Neural progenitor cell (in vitro differentiated cells): ENCODE measurements at places on chromosomes 4 and X. TPM values are rescaled to one million over a fixed set of nuclear protein-coding genes. Genes with fewer than 3 reads are reported as not detected.

ENPEP gene
- total RNA-seq = 1.5 and 1.8 TPM in 2 replicates

PRDX4 gene
- total RNA-seq = 149 and 162 TPM in 2 replicates

CDS1 gene
- total RNA-seq = 2.8 and 3.5 TPM in 2 replicates

- no peaks in the 10 kb centered on the region for H3K27me3 ChIP-seq
- H3K36me3 ChIP-seq = no peaks in the 10 kb centered on the region
- no peaks in the 10 kb centered on the region for H3K4me1 ChIP-seq
- no peak overlapping the region for H3K27ac ChIP-seq
- DNase-seq = no peak
These were observed 73.4 kb downstream of the CLCN4 start for GRCh38 chrX:10230222-10230621.

DNA sequence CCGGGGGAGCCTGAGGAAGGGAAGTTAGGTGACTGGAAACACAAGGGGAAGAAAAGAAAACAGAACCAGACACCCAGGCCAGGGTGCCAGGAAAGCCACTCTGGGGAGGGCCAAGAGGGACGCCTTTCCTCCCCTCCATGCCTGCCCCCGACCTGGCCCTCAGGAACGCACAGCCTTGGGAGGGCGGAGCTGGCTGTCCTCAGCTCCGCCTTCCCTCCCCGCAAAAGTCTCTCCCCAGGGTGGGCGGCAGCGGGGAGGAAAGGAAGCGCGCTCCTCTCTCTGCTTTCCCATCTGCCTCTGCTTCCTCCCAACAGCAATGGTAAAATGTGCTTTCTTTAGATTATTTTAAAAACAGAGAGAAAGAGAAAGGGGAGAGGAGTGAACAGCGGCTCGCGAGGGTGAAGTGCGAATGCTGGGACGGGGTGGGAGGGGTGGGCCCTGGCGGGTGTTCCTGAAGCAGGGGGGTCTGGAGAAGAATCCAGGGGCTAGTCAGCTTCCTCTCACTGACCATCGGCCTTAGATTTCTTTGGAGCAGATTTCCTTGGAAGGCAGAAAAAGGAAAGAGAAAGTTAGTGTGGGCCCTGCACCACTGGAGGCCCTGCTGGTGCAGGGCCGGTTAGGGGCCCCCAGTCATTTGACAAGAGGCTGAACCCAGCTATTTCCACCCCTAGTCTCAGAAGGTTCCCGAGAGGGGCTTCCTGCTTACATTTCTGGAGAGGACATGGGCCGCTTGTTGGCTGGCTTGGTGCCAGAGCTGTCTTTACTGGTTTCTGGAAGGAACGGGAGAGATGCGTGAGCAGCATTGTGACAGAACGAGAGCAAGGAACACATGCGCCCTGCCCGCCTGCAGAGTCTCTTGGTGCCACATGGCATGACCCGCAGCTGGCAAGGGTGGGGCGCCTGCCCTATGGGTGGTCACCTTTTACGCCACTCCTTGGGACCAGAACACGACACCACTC, 4.7 kb upstream of the RENBP start:
- H3K36me3 ChIP-seq = no peaks in the 10 kb centered on the region
- no peak overlapping the region for H3K4me3 ChIP-seq
- DNase-seq = peak; percentile 37
- no peaks in the 10 kb centered on the region for H3K27me3 ChIP-seq
- peaks cover 6% of the 10 kb centered on the region for H3K4me1 ChIP-seq

- H3K4me1 ChIP-seq = no peaks in the 10 kb centered on the region
- no peak overlapping the region for H3K27ac ChIP-seq
- H3K36me3 ChIP-seq = no peaks in the 10 kb centered on the region
These were observed 38.2 kb downstream of the HPGDS start for GRCh38 chr4:94304365-94304971.

NLRP2B gene
- not detected in 2 replicates for total RNA-seq

GRCh38 chr4:102524691-102525090, 23.5 kb downstream of the NFKB1 start:
- no peak for DNase-seq
- no peaks in the 10 kb centered on the region for H3K36me3 ChIP-seq
- peaks cover 16% of the 10 kb centered on the region for H3K4me1 ChIP-seq
- H3K27ac ChIP-seq = no peak overlapping the region
- H3K27me3 ChIP-seq = no peaks in the 10 kb centered on the region

AR gene
- total RNA-seq = 6.7 and 8.1 TPM in 2 replicates

DNA sequence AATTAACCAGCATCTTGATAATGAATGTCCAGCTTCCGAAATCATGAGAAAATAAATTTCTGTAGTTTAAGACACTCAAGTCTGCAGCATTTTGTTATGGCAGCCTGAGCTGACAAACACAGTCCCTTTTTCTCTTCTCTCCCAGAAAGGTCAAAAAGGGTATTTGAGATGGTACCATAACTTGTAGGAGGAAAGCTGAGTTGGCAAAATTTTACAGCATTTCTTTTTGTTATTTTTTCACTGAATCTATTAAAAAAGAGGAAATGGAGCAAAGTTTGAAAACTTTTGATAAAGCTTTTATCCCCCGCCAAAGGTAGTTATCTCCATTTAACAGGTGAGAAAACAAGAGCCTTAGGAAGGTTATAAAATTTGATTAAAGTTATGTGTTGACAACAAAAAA, 367.6 kb upstream of the TECRL start:
- no peaks in the 10 kb centered on the region for H3K27me3 ChIP-seq
- no peak overlapping the region for H3K4me3 ChIP-seq
- no peak for DNase-seq
- no peaks in the 10 kb centered on the region for H3K4me1 ChIP-seq
- no peak overlapping the region for H3K27ac ChIP-seq
- no peaks in the 10 kb centered on the region for H3K36me3 ChIP-seq

DNA sequence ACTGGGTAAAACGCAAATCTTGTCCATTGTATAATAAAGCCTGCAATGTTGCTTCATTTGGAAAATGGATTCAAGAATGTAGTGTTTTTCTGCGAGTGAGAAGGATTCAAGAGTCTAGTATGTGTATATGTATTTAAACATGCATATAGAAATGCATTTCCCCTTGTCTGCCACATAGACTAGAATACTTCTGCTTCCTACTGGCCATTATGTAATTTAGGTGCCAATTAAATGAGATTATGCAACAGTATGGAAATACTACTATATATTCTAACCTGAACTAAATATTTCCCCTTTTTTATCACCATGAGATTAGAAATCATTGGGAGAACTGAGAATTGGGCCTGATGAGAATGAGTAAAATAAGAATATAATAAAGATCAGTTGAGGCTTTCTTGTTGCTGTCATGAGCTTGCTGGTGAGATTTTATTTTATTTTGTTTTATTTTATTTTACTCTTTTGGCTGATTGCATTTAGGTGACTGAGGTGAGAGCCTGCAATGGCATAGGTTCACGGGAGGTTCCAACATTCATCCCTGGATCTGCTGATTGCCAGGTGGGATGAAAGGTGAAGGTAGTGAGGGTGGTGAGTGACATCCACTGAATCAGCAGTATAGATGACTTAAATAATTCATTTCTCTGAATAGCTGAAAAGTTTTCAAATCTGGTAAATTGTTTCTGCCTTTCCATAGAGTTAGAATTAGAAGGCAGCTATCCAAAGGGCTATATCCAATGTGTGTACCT, 95.6 kb upstream of the SLC4A4 start:
- no peak overlapping the region for H3K4me3 ChIP-seq
- no peak overlapping the region for H3K27ac ChIP-seq
- DNase-seq = no peak

RAB41 gene
- not detected in 2 replicates for total RNA-seq

- peak; percentile 3 for DNase-seq
- no peak overlapping the region for H3K4me3 ChIP-seq
- no peaks in the 10 kb centered on the region for H3K36me3 ChIP-seq
These were observed 127.4 kb downstream of the LAS1L start for GRCh38 chrX:65407157-65407626.

HTR2C gene
- 1.4 and 1.7 TPM in 2 replicates for total RNA-seq

GRCh38 chr4:40310225-40310624, 24.9 kb upstream of the CHRNA9 start:
- no peak overlapping the region for H3K27ac ChIP-seq
- peaks cover 16% of the 10 kb centered on the region for H3K4me1 ChIP-seq
- no peaks in the 10 kb centered on the region for H3K36me3 ChIP-seq
- DNase-seq = no peak

GRCh38 chr4:105965183-105965800, 70.0 kb downstream of the NPNT start:
- H3K4me1 ChIP-seq = no peaks in the 10 kb centered on the region
- H3K27ac ChIP-seq = no peak overlapping the region
- no peak for DNase-seq
- no peaks in the 10 kb centered on the region for H3K27me3 ChIP-seq

DNA sequence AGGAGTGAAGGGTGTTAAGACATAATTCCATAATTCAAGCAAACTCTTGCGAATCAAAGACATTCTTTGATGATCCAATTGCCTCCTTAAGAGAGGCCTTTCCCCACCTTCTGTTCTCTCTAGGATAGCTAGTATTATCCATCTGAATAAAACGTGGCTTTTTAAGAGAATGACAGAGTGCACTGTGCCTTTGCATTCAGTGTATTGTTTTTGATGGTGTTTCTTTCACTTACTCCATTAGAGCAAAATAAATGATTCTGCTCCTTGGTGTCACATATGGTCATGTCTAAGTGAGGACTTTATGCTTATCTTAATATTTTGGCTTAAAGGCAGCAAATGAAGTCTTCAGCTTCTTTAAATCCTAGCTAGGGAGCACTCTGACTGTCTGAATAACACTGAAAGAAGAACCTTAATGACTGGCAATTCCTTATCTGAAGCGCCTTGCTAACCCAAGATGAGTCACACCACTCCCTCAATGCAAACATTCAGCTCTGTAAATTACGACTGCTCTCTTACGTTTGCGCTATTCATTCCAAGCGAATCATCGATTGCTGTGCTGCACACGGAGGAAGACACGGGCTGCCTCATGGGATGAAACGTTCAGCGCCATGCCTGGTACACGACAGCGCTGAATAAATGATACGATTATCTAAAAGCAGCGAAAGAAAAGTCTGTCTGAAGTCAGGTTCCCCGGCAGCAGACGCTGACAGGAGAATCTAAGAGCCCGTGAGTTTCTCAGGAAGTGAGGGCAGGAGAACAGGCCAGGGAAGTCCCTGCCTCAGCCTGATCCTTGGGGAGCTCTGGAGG, 35.1 kb upstream of the GEMIN8 start:
- no peaks in the 10 kb centered on the region for H3K27me3 ChIP-seq
- no peaks in the 10 kb centered on the region for H3K4me1 ChIP-seq
- H3K36me3 ChIP-seq = no peaks in the 10 kb centered on the region

EREG gene
- not detected in 2 replicates for total RNA-seq
